ENCODE measurements at places on chromosomes 12 and 14.

DNA sequence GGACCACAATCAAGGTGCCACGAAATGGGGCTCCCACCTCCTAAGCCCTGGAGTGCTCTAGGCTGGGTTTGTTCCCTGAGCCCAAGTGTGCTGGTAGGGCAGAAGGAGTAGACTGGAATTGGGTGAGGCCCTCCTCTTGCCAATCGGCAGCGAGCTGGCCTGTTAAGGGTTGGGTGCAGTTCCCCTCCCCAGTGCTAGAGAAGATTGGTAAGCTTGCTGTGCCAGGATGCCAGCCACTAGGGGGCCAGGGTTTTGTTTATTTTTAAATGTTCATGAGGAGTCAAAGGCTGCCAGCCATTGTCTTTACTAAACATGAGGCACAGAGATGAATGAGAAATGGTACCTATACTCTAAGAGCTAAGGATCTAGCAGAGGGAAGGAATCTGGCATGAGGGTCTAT lies 79.7 kb downstream of the SPTB start:
- no peak for DNase-seq

DNA sequence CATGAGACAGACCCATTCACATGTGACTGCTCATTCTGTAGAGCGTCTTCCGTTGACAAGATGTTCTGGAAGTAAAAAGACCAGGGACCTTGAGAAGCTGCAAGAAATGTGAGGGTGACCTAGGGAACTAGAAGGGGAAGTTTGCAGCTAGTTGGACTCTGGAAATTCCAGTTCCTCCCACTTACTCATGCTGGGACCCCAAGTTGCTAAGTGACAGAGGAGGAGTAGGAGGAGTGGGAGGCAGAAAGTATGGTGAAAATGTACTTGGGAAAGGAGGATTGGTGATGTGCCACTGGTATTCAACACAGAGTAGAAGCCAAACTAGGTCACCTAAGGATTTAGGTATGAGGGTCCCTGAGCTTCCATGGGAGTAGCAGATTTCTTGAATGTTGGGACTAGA lies 132.4 kb downstream of the KCNA5 start:
- no peak for DNase-seq

DNA sequence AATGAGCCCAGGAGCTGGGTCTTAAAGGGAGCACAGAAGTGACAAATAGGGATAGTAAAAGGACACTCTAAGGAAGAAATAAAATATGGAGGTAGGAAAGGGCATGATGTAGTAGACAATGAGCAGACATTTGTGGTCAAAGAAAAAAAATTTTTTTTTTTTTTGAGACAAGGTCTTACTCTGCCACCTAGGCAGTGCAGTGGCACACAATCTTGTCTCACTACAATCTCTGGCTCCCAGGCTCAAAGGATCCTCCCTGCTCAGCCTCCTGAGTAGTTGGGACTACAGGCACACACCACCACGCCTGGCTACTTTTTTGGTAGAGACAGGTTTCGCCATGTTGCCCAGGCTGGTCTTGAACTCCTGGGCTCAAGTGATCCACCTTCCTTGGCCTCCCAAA lies 8.5 kb downstream of the FKBP3 start:
- no peak for DNase-seq

DNA sequence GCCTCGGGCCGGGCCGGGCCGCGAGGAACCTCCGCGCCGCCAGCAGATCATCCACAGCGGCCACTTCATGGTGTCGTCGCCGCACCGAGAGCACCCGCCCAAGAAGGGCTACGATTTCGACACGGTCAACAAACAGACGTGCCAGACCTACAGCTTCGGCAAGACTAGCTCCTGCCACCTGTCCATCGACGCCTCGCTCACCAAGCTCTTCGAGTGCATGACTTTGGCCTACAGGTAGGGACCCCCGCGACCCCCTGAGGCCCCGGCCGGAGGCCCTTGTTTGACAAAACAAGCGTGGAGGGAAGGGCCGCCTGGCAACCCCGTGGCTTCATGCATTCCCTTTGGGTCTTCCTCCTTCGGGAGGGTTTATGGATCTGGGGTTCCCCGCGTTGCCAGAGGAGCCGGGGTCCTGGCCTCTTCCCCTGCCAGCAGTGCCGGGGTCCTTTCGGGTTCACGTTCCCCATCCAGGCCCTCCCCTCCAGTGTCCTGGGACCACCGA lies 526 bp downstream of the MLXIP start:
- DNase-seq: no peak

DNA sequence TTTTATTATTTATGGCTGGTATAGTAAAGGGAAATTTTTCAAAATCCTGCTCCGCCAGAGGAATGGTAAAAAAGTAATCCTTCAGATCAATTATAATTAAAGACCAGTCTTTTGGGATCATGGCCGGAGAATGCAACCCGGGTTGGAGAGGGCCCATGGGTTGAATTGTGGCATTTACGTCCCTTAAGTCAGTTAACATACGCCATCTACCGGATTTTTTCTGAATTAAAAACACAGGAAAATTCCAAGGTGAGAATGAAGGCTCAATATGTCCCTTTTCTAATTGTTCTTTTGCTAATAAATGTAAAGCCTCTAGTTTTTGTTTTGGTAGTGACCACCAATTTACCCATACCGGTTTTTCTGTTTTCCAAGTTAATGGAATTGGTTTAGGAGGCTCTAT lies 602.8 kb downstream of the ALG10 start:
- DNase-seq: no peak

DNA sequence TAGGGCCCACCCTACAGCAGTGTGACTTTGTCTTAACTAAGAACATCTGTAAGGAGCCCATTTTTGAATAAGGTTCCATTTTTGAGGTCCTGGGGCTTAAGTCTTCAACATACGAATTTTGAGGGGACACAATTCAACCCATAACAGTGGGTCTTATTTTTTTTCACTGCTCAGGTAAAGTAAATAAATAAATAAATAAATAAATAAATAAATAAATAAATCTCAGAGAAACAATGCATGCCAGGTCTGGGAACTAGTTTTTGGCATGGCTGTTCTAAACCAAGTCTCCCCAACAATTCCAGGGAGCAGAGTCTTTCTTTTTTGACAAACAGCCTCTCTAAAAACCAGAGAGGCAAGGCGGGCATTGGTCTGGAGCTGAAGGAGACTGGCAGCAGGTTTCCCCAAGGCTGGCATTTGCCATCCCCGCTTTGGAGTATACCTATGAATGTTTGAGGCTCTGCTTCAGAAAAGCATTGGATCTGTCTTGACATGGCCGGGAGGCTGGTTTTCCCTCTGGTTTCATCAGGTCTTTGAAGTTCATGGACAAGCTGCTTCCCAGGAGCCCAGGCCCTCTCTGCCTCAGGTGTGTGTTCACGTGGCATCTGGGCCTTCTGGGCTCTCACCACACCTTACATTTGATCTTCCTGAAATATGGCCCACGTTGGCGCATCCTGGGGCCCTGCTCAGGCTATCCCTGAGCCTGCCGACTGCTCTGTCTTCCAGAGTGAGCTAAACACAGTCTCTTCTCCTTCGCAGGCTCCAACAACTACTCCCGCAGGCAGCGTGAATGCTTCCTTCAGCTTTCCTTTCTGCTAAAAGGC lies 545.2 kb downstream of the BCL11B start:
- no peak for DNase-seq

GRCh38 chr12:124412646-124413015 lies 117.7 kb downstream of the RFLNA start:
- no peak for DNase-seq

- no peak for DNase-seq
Measured at GRCh38 chr12:103546959-103547358, 40.1 kb upstream of the STAB2 start.

- DNase-seq: no peak
Measured at GRCh38 chr12:117202033-117202432, 11.8 kb upstream of the FBXO21 start.

GRCh38 chr14:80135305-80136088 lies 75.8 kb downstream of the DIO2 start:
- DNase-seq: no peak

DNA sequence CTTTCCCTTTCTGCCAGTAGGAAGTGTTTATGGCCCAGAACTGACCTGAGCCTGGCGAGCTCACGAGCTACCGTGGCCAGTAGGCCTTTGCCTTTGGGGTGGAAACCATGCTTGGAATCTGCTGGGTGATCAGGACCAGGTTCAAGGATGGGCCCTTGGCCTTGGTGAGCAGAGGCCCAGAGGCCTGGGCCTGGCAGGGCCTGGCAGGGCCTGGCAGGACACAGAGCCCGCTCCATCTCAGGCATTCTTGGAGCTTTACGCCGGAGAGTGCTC lies 184.8 kb upstream of the RTL1 start:
- DNase-seq: no peak

DNA sequence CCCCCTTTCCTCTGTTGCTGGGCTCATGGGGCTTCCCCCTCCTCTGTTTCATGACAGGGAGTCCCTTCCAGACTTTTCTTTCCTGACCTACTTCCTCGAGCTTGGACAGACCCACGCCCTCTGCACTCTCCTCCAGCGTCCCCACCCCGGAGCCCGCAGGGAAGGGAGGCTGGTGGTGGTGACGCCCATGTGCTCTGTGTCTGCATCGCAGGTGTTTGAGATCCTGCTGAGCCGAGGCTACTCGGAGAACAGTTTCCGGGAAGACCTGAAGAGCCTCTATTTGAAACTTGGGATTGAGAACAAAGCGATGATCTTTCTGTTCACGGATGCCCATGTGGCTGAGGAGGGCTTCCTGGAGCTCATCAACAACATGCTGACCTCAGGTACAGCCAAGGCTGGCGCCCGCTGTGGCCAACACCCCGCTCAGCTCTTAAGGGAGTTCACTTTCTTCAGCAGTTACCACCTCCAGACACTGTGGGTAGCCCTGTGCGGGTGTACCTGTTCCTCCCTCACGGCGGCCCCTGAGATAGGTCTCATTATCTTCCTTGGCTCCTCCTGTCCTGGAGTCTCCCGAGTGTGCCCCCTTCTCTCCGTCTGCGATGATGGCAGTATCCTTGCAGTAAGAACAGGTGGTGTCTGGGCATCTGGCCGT lies 85.6 kb downstream of the CCDC92 start:
- DNase-seq: no peak

DNA sequence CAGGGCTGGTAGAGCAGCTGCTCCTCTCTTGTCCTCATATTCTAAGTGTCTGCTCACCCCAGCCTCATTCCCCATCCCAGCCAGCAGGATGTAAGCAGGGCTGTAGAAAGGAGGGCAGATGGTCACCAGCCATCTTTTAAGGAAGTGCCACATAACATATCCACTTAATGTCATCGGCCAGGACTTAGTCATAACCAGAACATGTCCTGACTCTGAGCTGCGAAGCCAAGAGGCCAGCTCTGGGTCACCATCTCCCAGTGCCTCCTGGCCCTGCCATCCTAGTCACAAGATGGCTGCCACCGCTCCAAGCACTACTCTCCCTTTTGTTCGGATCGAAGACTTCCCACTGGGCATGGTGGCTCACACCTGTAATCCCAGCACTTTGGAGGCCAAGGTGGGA lies 123.9 kb downstream of the PLXNC1 start:
- no peak for DNase-seq

GRCh38 chr12:47818467-47819137 lies 1.1 kb downstream of the HDAC7 start:
- no peak for DNase-seq

- no peak for DNase-seq
Measured at GRCh38 chr12:100427078-100427477, 46.6 kb upstream of the NR1H4 start.

DNA sequence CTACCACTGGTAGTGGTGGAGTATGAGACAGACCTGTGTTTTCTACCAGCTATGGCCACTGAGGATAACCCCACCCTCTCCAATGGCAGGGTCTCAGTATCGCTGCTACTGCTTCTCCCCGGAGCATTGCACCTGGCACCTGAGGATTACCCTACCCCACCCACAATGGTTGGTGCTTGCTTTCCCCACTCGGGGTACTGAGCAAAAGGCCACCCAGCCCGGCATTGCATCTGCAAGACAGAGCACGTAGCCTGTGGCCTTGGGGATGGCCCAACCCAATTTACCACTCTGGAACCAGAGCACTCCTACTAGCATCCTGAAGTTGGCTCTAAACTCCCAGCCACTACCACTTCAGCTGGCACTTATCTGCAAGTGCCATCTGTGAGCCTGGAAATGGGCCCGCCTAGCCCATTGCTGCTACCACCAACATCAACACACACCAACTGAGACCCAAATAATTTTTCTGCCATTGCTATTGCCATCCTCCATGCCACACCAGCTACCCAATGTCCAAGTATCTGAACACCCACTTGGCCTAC lies 145.7 kb downstream of the CNTN1 start:
- no peak for DNase-seq
